GM19239 (cell line): ENCODE measurements at places on chromosomes 12 and 14.

DNA sequence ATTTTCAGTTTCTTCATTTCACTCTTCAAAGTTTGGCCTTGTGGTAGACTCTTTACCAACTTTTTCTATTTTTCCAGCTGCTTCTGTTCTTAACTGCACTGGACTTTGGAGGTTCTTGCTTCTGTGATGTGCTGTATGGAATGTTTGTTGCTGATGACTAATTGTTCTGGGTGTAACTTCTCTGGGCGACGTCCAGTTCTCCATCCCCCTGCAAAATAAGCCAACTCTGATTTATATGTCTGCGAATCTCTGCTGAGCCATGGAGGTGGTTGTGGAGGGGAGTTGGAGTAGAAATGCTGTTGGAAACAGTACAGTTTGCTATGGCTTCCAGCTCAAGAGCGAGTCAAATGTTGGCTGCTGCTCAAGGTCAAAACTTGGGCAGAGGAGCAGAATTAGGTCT, 113.9 kb upstream of the DYRK2 start:
- DNase-seq, result no peak

DNA sequence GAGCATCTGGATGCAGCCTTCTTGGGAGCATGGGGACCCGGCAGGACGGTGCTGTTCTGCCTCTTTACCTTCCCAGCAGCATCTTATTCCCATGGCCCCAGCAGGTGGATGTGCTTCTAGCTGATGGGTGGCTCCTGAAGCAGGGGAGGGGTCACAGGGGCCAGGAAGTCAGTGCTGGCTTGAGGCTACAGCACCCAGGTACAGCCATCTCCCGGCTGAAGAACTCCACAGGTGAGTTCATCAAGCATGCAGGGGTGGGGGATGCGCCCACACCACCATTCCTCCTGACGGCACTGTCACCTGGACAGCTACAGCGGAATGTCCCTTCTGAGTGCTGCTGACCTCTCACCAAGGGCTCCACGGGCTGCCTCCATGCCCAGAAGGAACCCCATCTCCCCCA, 57.3 kb downstream of the BCL11B start:
- DNase-seq, result no peak

DNA sequence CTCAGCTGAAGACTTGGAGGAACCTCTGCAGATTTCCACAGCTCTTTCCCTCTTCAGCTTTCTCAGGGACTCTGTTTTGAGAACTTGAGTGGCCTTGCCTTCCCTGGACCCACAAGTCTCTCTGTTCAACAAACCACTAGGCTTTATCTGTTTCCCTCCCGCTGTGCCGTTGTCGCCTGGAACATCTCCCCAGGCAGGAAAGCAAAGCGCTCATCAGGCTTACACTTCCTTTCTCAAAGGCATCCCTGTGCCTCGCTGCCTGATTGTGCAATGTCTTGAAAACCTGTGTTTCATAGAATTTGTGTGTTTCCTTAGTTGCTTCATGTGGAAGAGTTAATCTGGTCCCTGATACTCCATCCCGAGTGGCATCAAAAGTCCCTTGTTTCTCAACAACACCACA, 64.1 kb downstream of the PPM1A start:
- DNase-seq, result no peak

GRCh38 chr14:31161274-31161673, 46.3 kb downstream of the HECTD1 start:
- DNase-seq, result no peak

GRCh38 chr12:75853626-75854025, 177.9 kb downstream of the PHLDA1 start:
- DNase-seq, result no peak

DNA sequence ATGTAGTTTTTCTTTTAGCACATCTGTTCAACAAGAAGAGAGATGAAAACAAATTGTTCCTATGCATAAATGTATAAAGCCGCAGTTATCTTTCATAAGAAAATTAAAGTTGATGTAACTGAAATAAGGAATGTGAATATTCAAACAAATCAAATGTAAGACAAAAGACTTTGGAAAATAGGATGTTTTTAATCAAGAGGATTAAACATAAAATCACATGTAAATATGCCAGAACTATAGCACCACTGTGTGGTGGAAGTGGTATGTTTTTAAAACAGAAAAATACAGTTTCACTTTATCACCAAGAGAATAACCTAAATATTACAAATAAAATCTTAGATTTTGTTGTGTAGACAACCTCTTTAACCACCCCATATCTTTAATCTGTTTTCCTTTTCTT, 40.4 kb downstream of the CAPS2 start:
- DNase-seq, result no peak

GRCh38 chr14:22685467-22685866, 41.3 kb upstream of the OR6J1 start:
- DNase-seq, result no peak

DNA sequence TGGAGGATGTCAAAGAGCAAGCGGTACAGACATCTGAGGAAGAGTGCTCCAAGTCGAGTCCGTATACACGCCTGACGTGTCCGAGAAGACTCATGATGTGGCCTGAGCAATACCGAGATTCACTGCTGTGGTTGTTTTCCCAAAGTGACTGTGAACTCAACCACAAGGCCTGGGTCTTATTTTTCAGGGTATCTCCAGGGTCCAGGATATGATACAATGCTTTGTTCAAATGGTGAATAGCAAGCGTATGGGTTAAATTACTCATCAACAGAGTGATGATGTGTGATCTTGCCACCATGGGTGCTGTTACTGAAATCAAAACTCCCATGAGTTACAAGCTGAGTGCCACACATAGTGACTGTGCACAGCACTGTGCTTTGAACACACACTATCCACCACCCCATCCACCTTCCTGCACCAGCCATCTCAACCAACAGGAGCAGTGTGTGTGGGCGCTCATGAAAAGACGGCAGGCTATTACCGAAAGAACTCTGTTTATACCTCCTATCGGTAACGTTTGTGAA, 109.6 kb downstream of the BCAT1 start:
- DNase-seq, result no peak

GRCh38 chr14:51285120-51285519, 45.1 kb downstream of the TMX1 start:
- no peak for DNase-seq

- peak; percentile 80 for DNase-seq
These were observed 18.1 kb downstream of the VSX2 start for GRCh38 chr14:74257078-74257940.

DNA sequence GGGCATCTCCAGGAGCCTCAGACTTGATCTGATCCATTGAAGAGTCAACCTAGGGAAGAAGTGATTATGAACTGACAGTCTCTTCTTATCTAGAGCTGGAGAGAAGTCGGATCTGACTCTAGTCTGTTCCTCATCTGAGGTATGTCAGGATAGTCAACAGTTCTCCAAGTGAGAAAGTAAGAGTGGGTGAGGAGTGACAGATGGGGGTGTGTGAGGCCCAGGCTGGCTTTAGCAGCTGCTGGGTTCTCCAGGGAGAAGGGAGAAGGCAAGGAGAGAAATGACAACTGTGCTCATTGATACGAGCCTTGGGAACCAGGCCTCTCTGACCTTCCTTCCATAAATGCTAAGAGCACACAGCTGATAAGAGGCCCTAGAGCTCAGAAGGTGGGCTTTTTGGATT, 53.3 kb downstream of the IRAK3 start:
- DNase-seq, result no peak

- DNase-seq, result no peak
These were observed 35.6 kb downstream of the RIMBP2 start for GRCh38 chr12:130680451-130680990.

DNA sequence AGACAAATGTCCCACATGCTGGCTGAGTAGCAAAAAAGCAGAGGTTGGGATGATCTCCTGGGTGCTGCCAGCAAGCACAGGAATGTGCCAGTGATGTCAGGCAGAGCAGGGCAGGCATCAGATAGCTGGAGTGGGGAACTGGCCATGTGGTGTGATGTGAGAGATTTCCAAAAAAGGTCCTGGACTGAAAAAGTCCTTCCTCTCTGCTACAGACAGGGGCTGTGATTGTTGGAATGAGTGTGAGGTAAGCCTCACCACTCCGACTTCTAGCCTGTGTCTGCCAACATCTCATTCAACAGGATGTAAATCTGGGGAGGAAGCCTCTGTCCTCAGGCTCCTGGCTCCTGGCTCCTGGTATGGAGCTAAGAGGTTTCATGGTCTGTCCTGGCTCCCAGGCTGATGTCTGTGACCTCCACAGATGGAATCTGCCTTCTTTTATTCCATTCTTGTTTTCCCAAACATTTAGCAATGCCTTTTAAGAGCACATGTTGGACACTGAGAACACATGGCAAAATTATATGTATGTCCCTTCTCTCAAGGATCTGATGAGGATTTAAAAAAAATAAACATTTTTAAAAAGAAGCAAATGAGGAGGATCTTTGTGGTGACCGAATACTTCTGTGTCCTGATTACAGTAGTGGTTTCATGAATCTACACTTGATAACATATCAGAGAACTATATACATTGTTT, 50.1 kb upstream of the STK38L start:
- no peak for DNase-seq

DNA sequence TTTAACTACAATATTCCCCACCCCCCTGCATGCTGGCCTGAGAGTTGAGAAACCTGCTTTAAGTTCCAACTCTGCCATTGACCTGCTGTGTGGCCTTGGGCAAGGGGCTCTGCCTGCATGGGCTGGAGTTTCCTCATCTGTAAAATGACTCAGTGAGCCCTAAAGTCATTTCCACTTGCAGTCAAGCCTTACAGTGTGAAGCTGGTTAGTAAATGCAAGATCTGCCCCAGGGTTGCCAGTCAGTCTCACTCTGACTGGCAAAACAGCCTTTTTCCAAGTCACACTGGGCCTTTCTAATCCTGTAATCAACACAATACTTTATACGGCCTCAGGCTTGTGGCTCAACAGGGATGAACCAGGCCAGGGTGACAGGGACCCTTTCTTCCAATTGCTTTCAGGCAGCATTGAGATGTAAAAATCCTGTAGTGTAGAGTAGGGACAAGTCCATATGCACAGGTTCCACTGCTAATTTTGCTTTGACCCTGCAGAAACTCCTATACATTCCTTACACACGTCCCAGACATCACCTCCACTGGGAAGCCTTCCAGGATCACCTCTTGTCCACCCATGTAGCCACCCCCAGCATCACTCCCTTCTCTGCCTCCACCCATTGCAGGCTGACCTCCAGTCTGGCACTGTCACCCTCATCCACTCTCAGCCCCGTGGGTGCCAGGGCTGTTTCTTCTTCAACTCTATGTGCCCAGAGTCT, 42.6 kb upstream of the PRIMA1 start:
- no peak for DNase-seq

GRCh38 chr12:31234053-31234840, 91.7 kb downstream of the SINHCAF start:
- no peak for DNase-seq

- DNase-seq, result no peak
These were observed 454.8 kb downstream of the AEBP2 start for GRCh38 chr12:19894050-19894449.

GRCh38 chr14:75249958-75250336, 28.7 kb upstream of the FOS start:
- no peak for DNase-seq

GRCh38 chr14:93511001-93511400, 80.3 kb downstream of the UNC79 start:
- DNase-seq, result no peak

- DNase-seq, result no peak
These were observed 9.7 kb downstream of the TNS2 start for GRCh38 chr12:53059434-53060063.

- DNase-seq, result no peak
These were observed 737.7 kb downstream of the DIO2 start for GRCh38 chr14:79473651-79474050.

DNA sequence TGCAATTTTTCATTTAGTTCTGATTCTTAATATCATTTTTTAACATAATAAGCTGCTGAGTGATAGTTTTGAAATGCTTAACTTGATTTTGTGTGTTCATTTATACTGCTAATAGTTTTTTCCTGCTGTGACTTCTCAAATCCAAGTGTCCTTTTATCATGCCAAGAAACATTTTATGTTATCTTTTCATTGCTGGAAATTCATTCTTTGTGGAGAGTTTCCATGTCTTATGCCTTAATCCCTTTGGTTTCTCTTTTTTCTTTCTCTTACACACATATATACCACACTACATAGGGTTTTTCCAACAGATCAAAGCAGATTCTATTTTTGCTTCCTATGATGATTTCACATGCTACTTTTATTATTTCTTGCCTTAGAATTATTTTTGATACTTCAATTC, 981.1 kb downstream of the SLC6A15 start:
- DNase-seq, result no peak

GRCh38 chr14:57835766-57836165, 30.1 kb downstream of the SLC35F4 start:
- no peak for DNase-seq

DNA sequence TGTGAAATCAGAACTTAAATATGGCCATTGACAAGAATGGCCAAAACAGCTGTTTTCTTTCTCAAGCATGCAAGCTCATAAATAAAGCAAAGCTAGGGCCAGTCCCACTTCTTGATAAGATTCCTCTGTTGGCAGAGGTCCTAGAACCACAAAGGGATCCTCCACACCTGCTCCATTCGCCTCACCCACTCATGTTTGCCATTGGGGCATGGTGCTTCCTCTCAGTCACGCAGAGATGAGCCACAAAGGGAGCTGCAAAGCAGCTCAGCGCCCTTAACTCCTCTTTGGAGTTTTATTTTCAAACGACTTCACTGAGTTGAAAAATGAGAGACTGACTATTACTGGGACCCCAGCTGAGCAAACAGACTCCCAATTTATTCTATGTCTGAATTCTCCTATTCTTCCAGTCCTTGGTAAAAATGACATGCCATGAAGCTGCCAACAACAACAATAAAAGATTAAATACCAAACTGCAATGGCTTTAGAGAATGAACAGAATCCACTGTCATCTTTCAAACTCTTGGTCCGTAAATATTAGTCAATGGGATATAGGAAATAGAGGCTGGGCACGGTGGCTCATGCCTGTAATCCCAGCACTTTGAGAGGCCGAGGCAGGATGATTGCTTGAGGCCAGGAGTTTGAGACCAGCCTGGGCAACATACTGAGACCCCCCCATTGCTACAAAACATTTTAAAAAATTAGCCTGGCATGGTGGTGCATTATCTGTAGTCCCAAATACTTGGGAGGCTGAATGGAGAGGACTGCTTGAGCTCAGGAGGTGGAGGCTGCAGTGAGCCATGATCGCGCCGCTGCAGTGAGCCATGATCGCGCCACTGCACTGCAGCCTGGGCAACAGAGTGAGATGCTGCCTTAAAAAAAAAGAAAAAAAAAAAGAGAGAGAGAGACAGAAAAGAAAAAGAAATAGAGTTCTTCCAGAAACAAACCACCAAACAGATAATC, 16.4 kb downstream of the MANSC1 start:
- no peak for DNase-seq

DNA sequence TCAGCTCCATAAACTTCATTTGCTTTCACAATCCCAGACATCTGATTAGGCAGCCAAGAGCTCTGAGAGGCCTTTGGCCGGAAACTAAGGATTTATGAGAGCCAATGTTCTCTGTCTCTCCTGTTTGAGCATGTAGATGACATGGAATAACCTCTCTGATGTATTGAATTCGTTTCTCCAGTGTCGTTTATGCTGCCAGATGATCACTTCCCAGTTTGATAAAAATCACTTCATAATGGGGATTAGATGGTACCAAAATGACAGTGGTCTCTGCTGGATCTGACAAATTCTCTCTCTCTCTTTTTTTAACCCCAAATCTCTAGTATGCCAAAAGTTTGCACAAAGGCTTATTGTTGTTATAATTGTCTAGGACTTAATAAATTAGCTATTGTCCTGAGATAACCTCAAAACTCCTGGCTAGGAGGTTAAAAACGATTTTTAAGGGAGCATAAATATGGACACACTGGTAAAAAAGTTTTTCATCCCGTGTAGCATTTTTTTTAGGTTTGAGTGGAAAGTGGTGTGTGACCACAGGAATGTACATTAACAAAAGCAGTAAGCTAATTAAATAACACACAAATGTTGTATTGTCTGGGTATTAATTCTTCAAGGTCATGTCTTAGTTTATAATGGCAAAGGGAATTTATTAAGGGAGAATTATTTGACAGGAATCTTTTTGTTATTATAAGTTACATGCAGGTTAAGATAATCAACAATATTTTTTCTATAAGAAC, 82.6 kb upstream of the USP44 start:
- no peak for DNase-seq
